Epithelial cell of esophagus (primary cell): ENCODE measurements at places on chromosomes 13 and 19.

- DNase-seq = no peak
Observed at GRCh38 chr19:49767967-49768581, 1.3 kb downstream of the AP2A1 start.

- DNase-seq = no peak
Observed at GRCh38 chr19:7627166-7627565, 2.2 kb downstream of the XAB2 start.

- no peak for DNase-seq
Observed at GRCh38 chr13:105773241-105773640, 762.2 kb downstream of the EFNB2 start.

DNA sequence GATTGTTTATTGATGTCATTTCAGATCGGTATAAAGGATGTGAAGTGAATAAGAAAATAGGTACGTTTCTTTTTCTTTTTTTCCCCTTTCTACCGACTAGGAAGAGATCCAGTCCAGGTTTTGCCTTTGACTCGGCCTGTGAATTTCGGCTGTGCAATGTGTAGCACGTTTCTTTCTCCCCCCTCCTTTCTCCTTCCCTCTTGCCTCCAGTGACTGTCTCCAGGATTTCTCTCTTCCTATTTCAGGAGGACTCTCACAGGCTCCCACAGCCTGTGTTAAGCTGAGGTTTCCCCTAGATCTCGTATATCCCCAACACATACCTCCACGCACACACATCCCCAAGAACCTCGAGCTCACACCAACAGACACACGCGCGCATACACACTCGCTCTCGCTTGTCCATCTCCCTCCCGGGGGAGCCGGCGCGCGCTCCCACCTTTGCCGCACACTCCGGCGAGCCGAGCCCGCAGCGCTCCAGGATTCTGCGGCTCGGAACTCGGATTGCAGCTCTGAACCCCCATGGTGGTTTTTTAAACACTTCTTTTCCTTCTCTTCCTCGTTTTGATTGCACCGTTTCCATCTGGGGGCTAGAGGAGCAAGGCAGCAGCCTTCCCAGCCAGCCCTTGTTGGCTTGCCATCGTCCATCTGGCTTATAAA is at the start of gene GPC6:
Gene GPC6 (plus strand): TSS at position 185 of the 657 bp plus-strand sequence.
- DNase-seq = peak; percentile 96

GRCh38 chr13:112905619-112905989 is 63.4 kb upstream of the MCF2L start:
- no peak for DNase-seq

- no peak for DNase-seq
Observed at GRCh38 chr19:19871932-19872331, 6.2 kb downstream of the ZNF253 start.

GRCh38 chr13:80900561-80900960 is 559.6 kb upstream of the SPRY2 start:
- no peak for DNase-seq

DNA sequence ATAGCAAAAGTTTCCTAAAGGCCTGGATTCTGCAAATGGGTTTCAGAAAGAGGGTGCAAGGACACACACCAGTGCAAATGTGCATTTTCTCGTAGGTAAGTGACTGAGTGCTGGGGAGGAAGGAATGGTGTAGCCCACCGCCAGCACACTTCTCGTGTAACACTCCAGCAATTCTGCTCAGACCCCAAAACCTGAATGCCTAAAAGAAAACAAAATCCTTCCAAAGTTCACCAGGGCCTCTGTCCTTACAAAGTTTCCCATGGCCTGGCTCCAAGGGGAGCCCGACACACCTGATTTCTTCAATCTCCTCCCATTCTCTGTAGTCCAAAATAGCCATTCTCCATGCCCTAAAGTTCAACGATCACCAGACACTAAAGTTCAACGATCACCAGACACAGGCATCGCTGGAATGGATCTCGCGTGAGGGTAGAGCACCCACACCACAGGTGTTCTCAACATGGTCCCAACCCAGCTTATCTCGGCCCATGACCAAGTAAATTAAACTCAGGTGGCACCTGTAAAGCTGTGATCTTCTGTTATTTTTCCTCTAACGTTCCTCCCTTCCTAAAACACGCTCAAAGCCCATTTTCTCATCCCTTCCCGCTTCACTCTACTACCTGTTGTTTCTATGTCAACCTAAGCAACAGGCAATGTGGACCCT is 46.0 kb downstream of the ABCC4 start:
- no peak for DNase-seq

DNA sequence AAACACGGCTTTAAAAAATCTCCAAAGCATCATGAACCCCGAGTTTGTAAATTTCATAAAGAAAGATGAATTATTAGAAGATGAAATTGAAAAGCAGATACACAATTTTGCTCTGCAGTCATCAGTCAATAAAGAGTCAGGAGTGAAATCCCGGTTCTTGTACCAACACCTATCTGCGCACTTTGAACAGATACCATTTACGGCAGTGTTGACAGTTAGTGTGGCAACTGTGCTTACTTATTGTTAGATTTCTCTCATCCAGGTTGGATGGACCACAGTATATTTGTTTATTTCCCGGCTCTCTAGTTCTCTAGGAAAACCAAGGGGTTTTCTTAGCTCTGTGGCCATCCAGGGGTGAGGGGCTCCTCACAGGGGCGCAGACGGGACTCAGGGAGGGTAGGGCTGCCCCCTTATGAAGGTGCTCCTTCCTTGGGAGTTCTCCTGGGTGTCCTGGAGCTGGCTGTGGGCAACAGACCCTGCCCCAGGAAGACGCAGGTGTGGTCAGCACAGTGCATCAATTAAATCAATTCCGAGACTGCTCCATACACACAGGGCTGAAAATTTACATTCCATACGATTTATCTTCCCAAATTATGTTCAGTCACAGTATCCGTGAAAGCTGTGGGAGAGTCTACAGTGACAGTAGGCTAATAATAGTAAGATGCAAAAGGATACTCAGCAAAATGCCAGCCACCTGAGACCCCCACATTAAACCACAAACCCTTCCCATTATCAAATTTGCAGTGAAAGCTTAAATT is 107.0 kb upstream of the C1QTNF9B start:
- no peak for DNase-seq

DNA sequence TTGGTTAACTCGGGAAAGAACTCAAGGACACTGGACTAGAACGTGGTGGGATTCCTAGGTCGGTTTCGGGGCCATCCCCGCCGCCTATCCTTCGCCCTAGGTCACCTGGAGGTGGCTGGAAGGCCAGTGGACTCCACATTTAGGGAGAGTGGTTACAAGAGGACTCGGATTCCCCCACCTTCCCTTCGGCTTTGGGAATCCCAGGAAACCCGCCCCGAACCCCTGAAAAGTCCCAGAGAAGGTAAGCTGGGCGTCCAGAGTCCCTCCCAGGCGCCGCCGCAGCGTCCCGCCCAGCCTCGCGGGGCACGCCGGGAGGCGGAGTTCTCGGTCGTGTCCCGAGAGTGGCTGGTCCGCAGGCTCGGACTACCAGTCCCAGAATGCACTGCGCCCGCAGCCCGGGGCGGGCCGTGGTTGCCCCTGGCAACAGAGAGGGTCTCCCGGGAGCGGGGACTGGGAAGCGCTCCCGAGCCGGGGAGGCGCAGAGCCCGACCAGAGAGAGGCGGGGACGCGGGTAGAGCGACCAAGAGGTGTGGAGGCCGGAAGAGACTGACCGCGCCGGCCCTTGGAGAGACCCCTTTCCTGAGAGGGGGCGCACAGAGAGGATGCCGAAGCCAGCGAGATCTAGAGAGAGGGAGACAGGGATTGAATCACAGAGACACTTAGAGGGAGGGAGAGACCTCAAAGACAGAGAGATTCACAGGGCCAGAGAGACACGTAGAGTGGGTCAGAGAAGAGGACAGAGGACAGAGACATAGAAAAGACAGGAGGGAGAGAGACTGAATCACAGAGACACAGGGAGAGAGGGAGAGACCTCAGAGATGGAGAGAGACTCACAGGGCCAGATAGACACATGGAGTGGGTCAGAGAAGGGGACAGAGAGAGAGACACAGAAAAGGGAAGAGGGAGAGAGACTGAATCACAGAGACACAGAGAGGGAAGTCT is 2.6 kb upstream of the PRKCG start:
- DNase-seq = peak; percentile 84

- DNase-seq = no peak
Observed at GRCh38 chr19:48442116-48443035, 3.4 kb upstream of the GRWD1 start.

- DNase-seq = no peak
Observed at GRCh38 chr19:7691497-7691896, 10.4 kb downstream of the FCER2 start.

DNA sequence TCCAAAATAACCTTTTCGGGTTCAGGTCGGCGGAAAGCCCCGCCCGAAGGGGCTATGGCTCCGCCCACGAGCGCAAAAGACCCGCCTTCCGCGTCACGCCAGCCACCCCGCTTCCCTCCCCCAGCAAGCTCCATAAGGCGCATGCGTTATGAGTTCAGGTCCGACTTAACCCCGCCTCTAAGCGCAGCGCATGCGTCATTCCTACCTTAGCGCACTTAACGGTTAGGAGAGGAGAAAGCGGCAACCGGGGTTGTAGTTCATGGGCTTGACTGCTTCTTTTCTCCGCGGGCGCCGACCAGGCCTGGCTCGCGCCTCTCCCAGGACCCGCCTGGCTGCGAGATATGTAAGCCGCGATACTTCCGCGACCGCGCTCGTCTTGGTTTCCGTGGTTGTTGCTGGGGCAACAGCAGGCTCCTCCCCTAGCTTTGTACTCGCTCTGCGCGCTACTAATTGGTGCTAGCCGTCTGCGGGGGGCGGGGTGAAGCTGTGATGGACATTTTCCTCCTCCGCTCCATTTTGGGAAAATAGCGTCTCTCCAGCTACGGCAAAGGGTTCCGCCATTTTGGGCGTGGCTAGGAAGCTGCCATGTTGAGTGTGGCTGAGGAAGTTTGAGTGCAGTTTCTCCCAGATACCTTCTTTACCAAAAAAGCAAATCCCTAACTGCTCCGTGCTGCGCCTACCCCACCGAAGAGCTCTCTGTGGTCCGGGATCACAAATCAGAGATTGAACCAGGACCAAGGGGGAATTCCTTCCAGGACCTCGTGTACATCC is at the start of gene B9D2:
Gene B9D2 (minus strand): TSS at position 397 of the 771 bp plus-strand sequence. CDS start 630 bp downstream, outside the sequence.
- DNase-seq = peak; percentile 98

- DNase-seq = peak; percentile 37
Observed at GRCh38 chr13:90868321-90868920, 479.1 kb upstream of the MIR17HG start.

GRCh38 chr13:21608961-21609360 is 5.0 kb upstream of the MICU2 start:
- DNase-seq = peak; percentile 25

DNA sequence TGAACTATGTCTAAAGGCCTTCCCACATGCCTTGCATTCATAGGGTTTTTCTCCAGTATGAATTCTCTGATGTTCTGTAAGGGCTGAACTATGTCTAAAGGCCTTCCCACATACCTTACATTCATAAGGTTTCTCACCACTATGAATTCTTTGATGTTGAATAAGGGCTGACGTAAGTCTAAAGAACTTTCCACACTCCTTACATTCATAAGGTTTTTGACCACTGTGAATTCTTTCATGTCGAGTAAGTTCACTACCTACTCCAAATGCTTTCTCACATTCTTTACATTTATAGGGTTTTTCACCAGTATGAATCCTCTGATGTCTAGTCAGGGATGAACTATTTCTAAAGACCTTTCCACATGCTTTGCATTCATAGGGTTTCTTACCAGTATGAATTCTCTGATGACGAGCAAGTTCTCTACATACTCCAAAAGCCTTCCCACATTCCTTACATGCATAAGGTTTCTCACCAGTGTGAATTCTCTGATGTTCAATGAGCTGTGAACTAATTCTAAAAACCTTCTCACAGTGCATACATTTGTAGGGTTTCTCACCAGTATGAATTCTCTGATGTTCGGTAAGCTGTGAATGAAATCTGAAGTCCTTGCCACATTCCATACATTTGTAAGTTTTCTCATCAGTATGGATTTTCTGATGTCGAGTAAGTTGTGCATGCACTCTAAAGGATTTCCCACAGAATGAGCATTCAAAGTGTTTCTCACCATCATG is 19.1 kb upstream of the ZNF260 start:
- peak; percentile 3 for DNase-seq

DNA sequence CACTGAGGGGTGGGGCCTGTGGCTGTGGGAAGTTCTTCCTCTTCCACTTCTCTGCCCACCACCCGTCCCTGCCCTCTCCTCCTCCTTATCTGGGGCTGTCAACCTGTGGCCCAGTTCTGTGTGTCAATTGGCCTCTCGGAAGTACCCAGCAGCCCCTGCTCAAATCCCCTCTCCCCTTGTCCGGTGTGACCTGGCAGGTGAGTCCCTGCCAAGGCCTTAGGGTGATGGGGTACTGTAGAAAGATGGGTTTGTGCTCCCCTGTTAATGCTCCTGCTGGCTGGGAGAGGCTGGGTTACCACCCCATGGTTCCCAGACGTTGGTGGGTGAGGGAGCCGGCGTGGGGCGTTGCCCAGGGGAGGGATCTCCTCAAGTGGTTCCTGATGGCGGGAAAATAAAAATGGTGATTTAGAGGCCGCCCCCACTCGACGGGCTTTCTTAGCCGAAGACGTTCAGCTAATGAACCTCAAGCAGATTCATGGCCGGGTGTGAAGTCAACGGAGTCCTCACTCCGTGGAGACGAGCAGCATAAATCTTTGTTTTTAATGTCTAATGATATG is 141.2 kb downstream of the URI1 start:
- DNase-seq = no peak

DNA sequence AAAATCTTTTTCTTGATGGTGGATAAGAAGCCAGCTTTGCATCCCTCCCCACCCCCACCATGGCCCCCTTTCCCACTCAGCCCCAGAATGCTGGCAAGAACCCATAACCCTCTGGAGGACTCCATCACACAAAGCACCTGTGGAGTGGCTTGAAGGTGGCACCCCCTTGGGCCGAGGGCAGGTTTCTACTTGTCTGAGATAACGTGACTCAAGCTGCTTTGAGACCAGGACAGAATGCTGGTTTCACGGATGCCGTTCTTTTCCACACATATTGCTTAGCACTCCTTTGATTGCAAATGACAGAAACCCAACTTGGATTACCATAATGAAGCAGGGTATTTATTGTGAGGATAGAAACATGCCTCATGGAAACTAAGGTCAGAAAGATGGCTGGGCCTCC is 82.2 kb downstream of the LACC1 start:
- peak; percentile 51 for DNase-seq

DNA sequence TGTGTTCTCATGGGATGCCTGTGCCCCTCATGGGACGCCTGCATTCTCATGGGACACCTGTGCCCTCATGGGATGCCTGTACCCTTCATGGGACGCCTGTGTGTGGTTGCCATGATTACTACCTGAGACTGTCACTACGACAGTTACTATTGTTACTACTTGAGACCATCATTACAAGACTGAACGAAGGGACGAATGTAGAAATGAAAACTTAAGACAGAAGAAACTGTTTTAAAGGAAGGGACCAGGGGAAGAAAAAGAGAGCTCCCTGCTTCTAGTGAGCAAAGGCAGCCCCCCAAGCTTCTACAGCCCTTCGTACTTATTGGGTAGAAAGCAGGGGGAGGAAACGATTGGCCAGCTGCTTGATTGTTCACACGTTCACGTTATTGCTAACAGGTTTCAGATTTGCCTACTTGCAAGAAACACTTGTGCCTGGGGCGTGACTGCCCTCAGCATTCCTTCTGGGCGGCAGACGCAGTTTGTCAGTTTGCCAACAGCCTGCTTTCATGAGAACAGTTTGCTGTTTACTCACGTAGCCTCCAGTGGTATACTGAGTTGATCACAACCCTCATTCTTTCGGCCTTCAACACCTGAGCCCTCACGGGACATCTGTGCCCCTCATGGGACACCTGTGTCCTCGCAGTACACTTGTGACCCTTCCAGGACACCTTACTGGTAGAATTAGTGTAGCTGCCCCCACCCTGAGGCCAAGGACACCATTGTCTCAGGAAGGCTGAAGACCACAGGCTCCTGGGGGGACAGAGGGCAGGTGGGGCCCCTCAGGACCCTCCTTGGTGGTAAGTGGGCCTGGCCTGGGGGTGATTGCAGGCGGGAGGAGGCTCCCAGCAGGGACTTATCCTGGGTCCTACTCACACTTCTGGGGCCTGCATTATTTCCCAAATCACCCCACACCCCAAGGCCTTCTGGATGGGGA is 2.5 kb upstream of the S1PR4 start:
- peak; percentile 96 for DNase-seq
